ENCODE measurements at places on chromosomes 5 and 9. TPM values are rescaled to one million over a fixed set of nuclear protein-coding genes. Genes with fewer than 3 reads are reported as not detected.

Gene NR2F1-AS1
- 27.0 TPM for total RNA-seq

Gene MARCHF11
- not detected for total RNA-seq

Gene CCDC180
- total RNA-seq = 2.9 TPM

Gene KIAA0825
- total RNA-seq = 1.6 TPM

Gene IRX4
- total RNA-seq = 0.18 TPM

Gene GBGT1
- total RNA-seq = 1.8 TPM

Gene SDHA
- total RNA-seq = 171 TPM

Gene C5
- total RNA-seq = 1.6 TPM

Gene TLR4
- total RNA-seq = 0.33 TPM

Gene CEL
- total RNA-seq = 4.3 TPM

Gene PTGS1
- total RNA-seq = 61.2 TPM

Gene HRH2
- total RNA-seq = 0.33 TPM

Gene ENTPD8
- total RNA-seq = 3.9 TPM

Gene SLIT3
- total RNA-seq = 26.4 TPM

Gene FAM170A
- not detected for total RNA-seq

Gene OMD
- total RNA-seq = not detected

Gene DNAH5
- 8.0 TPM for total RNA-seq

Gene CFAP157
- not detected for total RNA-seq

Gene DOK3
- 12.4 TPM for total RNA-seq

Gene PAPPA
- total RNA-seq = 1.2 TPM

Gene SLC34A3
- not detected for total RNA-seq
